ENCODE measurements at places on chromosomes 16 and 17.

DNA sequence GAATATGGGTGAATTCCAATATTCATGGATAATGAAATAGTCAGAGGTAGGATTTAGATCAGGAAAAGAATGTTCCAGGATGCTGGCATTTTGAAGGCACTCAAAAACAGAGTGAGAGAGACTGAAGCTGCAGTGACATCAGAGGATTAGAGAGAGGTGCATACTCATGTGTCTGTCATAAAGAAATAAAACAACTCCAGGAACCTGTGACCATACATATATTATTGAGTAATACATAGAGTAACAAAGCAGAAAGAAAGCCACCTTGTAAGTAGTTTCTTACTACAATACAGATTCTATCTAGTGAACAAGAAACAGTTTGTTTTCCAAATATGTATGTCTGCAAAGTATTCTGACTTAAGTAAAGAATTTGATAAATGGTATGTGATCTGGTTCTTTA, 62.3 kb upstream of the PHOSPHO1 start:
- no peak for DNase-seq

- DNase-seq, result no peak
Measured at GRCh38 chr16:73610605-73611156, 562.8 kb upstream of the ZFHX3 start.

DNA sequence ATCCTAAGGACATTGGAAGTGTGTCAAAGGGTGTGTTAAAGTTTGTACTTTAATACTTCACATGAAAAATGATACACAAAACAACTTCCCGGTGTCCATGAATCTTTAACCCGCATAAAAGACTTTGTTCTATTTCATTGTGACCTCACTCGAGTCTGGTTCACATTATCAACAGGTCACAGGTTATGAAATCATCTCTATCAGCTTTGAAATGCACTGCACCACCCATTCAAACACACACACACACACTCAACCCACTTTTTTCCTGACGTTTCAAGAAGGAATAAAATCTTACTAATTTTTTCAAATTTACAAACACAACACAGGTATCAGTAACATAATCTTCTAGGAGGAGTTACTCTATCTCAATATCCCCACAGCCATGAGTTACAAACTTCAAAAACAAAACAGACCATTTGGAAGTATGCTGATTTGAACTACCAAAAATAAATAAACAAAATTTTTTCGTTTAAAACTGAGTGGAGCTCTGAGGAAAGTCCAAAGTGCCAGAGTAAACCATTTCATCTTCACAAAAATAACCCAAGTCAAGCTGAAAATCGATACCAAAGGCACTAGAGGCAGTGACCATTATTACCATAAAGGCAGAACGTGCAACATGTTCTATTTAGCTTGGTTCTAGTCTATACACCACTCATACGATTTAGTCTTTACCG, 2.7 kb downstream of the ACOX1 start:
- no peak for DNase-seq

DNA sequence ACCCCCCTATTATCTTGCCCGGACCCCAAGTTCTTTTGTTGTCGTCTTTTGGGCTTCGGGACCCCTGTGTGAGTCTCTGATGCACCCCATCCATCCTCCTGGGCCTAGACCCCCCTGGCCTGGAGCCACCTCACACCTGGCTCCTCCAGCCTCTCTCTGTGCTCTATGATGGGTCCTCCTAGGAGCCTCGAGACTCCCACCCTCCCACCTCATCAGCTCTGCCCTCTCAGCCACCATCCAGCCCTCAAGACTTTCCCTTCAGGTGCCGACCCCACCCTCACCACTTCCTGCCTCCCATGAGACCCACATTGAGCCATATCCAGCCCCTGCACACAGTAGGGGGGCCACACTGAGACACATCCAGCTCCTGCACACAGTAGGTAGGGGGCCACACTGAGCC, 8.7 kb upstream of the ATP2A3 start:
- DNase-seq, result no peak
